ENCODE measurements at places on chromosomes 2 and 18. TPM values are rescaled to one million over a fixed set of nuclear protein-coding genes. Genes with fewer than 3 reads are reported as not detected.

The SKA1 gene
- total RNA-seq: under 0.01 TPM

The UGT1A10 gene
- not detected for total RNA-seq

The CCDC93 gene
- 18.8 TPM for total RNA-seq

The LIMS2 gene
- total RNA-seq: 0.21 TPM
